ENCODE measurements at places on chromosomes 4 and X.
A peak's percentile ranks its signal among the peaks of the same experiment; 100 is the strongest.

DNA sequence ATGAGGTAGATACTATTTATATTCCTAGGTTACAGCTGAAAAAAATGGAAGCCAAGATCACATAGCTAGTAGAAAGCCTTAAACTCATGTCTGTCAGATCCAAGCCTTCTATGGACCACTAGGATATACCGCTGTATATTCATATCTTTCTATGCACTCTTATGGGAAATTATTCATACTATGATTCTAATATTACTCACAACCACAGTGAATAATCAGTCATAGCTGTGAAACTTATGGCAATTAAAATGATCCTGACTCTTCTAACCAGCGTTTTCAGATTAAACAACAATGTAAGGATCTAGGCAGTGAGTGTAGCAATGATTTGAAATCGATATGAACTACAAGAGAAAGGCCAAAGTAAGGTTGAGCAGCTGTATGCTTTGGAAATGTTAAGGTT lies 111.0 kb downstream of the RASGEF1B start:
- DNase-seq = no peak

DNA sequence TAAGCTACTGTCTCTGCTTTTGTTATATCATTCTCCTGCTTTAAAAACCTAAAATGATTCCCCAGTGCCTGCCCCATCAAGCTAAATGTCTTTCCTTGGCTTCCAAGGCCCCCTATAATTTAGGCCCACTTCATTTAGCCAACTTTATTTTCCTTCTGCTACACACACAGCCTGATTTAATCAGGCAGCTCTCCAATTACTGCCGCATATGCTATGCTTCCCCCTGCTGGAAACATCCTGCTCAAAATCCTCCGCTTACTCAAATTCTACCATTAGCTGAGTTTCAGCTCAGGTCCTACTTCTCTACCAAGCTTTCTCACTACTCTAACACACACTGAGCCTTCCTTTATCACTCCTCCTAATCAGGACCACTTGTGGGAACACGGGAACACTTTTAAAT lies 17.0 kb downstream of the LAMP2 start:
- no peak for DNase-seq

GRCh38 chrX:136336623-136337022 lies 35.9 kb downstream of the ADGRG4 start:
- no peak for DNase-seq

- DNase-seq = no peak
Measured at GRCh38 chr4:128653527-128654444, 155.7 kb upstream of the JADE1 start.

- no peak for DNase-seq
Measured at GRCh38 chr4:40747207-40747835, 2.4 kb upstream of the NSUN7 start.

- DNase-seq = no peak
Measured at GRCh38 chr4:99219479-99219878, 433 bp upstream of the ADH6 start.

DNA sequence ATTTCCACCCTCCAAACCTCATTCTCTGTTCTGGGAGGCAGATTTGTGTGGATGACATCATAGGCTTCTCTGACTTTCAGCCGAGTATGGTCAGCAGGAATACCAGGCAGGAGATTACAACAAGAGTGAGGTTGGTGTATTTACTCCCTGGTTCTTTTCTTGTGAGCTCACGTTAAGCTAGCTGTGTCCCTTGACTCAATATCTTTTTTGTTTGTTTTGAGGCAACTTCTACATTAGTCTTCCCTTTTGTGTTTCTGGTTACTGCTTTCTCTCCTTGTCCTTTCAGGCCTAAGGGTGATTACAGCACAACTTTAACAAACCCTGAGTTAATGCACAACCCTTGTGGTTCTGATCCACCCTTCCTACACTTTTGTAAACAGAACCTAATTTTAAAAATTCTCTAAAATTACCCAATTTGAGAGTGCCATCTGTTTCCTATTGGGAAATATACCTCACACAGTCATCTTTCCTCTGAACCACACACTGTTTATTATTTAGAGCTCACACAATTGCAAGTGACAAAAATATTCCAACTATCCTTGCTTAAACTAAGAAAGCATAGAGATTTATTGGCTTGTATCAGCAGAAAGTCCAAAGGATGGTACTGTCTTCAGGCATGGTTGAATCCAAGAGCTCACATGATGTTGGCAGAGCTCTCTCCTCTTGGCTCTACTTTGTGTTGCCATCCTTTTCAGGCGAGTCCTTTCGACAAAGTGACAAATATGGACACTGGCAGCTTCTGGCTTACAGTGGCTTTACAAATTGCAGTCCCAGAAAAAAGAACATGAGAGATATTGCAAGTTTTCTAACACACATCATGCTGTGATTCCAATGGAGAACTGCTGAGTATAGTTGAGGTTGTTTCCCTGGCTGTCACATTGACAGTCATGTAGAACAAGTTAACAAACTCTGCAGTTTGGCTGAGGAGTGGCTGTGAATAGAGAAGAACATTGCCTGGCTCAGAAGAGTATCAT lies 150.5 kb upstream of the DDIT4L start:
- no peak for DNase-seq

DNA sequence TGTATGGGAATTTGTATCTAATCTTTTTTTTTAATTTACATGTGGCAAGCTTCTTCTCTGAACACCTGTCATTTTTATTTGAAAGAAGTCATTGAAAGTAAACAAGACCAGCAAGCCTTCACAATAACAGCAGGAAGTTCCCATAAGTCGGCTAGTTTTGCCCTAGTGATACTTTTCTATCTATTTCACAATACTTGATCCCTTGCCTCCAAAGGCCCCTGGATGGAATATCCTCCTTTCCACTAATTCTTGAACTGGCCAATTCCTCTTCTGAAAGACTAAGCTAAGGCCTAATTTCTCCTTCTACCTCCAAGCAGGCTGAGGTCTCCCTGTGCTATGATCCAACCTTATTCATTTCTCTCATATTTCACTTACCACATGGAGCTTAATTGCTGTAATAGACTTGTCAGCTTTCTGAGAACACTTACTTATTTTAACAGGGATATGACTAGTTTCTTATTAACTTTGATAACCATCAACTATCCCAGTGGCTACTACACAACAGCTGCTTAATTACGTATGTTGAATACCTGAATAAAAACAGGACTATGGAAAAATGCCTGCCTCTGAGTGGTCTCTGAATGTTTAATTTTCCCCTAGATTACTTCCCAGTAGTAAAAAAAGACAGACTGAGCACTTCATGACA lies 194.2 kb downstream of the MAD2L1 start:
- no peak for DNase-seq

DNA sequence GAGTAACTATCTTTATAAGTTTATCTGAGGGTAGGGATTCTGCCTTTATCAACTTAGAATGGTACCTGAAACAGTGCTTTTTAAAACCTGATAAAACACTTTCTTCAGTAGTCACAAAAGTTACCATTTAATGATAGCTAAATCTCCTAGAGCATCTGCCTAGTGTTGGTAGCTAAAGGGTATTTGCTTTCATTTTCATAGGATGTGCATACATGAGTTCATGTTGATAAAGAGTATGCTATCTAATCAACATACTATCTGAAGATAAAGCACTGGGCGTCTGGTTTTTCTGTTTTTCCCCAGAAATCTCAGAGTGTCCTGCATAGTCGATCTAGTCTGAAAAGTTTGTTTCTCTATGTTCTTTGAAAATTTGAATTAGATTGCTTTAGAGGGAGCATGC lies 75.1 kb downstream of the ADGRL3 start:
- DNase-seq = no peak

- DNase-seq = no peak
Measured at GRCh38 chrX:30308263-30309138, 689 bp downstream of the NR0B1 start.

GRCh38 chr4:173039617-173040577 lies 128.7 kb upstream of the GALNT7 start:
- no peak for DNase-seq

- DNase-seq = no peak
Measured at GRCh38 chrX:55161581-55161980, 58.6 kb upstream of the PAGE5 start.

- DNase-seq = no peak
Measured at GRCh38 chr4:83604321-83604720, 68.4 kb downstream of the GPAT3 start.

- DNase-seq = no peak
Measured at GRCh38 chrX:18353931-18354368, 538 bp downstream of the SCML2 start.

DNA sequence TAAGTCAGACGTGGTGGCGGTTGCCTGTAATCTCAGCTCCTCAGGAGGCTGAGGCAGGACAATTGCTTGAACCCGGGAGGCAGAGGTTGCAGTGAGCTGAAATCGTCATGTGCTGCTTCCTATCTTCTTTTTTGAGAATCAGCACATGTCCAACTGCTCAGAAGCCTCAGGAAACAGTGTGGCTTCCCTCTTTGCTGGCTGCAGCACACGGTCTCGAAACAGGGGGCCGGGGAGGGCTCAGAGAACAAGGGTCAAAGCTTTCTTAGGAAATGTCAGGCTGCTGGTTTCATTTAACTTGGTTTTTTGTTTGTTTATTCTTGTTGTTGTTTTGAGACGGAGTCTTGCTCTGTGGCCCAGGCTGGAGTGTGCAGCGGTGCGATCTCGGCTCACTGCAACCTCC lies 31.3 kb downstream of the CRLF2 start:
- DNase-seq = no peak

DNA sequence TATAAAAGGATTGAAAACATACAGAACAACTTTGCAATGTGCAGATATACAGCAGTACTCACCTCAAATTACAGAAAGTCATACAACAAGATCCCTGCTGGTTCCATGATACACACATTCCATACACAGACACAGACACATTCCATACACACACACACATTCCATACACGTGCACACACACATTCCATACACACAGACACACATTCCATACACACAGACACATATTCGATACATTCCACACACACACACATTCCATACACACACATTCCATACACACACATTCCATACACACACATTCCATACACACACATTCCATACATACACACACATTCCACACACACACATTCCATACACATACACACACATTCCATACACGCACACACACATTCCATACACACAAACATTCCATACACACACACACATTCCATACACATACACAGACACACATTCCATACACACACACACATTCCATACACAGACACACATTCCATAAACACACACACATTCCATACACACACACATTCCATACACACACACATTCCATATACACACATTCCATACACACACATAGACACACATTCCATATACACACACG lies 13.7 kb downstream of the LINC00632 start:
- no peak for DNase-seq

DNA sequence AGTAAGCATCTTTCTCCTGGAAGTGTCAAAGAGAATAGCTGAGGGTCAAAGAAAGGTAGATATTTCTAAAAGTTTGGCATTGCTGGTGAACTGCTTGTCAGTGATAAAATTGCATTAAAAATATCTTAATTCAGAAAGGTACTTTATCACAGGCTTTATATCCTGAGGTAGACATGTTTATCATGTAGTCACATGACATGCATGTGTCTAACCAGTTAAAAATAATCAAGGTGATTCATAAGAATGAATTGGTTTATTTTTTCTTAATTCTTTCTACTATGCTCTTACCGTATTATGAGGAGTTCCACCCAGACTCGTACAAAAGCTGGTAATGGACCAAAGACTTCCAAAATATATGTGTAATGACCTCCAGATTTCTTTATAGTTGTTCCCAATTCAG lies 6.1 kb downstream of the SLC7A11 start:
- no peak for DNase-seq

DNA sequence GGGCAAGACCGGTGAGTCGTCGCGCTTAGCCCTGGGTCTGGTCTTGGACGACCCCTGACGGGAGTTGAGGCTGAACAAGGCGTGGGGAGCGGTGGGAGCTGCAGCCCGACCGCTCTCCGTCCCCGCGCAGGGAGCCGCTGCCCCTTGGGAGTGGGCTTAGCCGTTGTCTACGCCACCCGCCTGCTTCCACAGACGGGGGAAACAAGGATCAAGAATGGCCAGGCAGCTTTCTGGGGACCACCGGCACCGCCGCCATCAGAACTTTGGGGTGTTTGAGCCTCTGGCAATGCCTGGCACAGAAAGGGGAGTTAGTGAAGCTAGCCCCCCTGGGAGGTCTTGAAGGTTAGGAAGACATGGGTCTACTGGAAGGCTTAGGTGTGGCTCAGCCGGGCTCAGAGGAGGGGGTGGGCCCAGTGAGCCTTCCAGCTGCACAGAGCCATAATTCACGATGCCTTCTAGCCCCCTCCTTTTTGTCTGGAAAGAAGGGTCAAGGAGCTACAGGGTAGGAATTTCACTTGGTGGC lies 583 bp downstream of the RASL11B start:
- DNase-seq = no peak

- peak; percentile 63 for DNase-seq
Measured at GRCh38 chrX:49073601-49074575, at the start of gene PRAF2. PRAF2 (minus strand) TSS chrX:49074002; CDS start chrX:49073987, 15 bp downstream.

DNA sequence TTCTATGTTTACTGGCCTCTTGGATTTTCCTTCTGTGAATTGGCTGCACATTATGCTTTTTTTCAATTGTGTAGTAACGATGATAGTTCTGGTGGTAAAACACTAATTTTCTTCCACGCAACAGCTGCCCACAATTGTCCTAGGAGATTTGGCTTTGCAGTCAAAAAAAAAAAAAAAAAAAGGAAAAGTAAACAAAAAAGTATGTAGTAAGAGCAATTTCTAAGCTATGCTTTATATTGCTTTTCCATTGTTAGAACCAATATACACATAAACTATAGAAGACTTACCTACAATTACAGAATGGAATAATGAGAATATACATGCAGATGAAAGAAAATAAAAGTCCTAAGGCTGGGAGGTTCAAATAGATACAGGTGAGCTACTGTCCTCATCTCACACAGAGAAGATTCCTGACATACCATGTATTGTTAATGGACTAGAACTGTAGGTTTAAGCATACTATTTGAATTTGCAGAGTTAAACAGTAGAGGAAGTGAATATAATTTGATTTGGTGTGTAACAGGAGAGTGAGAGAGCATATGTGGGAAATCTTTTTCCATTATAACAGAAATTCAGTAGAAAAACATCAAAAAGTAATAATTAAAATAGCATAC lies 976.2 kb downstream of the RAB28 start:
- DNase-seq = no peak

DNA sequence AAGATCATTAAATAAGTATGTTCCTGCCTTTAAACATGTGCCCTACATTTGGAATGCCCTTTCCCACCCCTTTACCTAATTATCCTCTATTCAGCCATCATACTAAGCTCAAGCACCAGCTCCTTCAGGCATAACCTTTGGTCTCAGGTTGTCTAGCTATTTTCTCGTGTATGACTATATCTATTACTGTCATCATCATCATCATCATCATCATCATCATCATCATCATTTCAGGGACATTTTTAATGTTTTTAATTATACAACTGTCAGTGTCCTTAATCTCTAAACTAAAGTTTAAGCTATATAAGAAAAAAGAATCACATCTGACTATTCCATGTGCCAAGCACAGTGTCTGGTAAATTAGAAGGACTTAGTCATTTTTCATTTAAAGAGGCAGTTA lies 214.6 kb upstream of the CTSO start:
- no peak for DNase-seq

- DNase-seq = peak; percentile 5
Measured at GRCh38 chr4:87895964-87896621, 63.3 kb downstream of the MEPE start.

- DNase-seq = no peak
Measured at GRCh38 chr4:74474345-74475090, 29.6 kb downstream of the AREG start.

Measured in bone marrow (tissue), 2 donors.